ENCODE measurements at places on chromosomes 3 and 15. TPM values are rescaled to one million over a fixed set of nuclear protein-coding genes. Genes with fewer than 3 reads are reported as not detected.

The TIMP4 gene
- total RNA-seq: 0.19 TPM

The XCR1 gene
- 0.05 TPM for total RNA-seq

The IMPG2 gene
- 0.05 TPM for total RNA-seq

DNA sequence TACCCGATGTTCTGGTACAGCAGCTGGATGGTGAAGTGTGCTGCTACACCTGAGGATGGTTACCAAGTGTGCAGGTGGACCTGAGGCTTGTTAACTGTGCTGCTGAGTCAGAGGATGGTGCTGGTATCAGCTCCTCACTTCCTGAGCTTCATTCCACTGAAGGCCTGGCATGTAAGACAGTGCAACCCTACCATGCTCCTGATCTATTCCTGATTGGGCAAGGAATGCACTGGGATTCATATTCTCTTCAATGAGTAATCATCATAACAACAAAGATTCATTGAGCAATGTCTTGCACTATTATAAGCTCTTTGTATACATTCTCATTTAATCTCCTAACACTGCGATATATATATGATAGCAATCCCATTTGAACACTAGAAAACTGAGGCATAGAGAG is 62.9 kb upstream of the THSD4 start:
- DNase-seq: no peak

GRCh38 chr3:129985113-129985512 is 10.6 kb downstream of the TRH start:
- no peak for DNase-seq

GRCh38 chr3:52050571-52050970 is 5.8 kb downstream of the DUSP7 start:
- DNase-seq: no peak

- no peak for DNase-seq
These were observed 7.9 kb upstream of the CHD2 start for GRCh38 chr15:92892201-92892555.

GRCh38 chr15:41437448-41437847 is 20.6 kb downstream of the RTF1 start:
- no peak for DNase-seq

- DNase-seq: no peak
These were observed 32.0 kb downstream of the KCNMB2 start for GRCh38 chr3:178568155-178568731.

- DNase-seq: no peak
These were observed 402.6 kb upstream of the GBE1 start for GRCh38 chr3:82163907-82164520.

- DNase-seq: no peak
These were observed 141.9 kb downstream of the BBX start for GRCh38 chr3:107664614-107665013.

- DNase-seq: no peak
These were observed 7.2 kb downstream of the APBA2 start for GRCh38 chr15:28892789-28893610.

- DNase-seq: peak; percentile 83
These were observed 436 bp downstream of the ADPGK start for GRCh38 chr15:72783004-72783639.

DNA sequence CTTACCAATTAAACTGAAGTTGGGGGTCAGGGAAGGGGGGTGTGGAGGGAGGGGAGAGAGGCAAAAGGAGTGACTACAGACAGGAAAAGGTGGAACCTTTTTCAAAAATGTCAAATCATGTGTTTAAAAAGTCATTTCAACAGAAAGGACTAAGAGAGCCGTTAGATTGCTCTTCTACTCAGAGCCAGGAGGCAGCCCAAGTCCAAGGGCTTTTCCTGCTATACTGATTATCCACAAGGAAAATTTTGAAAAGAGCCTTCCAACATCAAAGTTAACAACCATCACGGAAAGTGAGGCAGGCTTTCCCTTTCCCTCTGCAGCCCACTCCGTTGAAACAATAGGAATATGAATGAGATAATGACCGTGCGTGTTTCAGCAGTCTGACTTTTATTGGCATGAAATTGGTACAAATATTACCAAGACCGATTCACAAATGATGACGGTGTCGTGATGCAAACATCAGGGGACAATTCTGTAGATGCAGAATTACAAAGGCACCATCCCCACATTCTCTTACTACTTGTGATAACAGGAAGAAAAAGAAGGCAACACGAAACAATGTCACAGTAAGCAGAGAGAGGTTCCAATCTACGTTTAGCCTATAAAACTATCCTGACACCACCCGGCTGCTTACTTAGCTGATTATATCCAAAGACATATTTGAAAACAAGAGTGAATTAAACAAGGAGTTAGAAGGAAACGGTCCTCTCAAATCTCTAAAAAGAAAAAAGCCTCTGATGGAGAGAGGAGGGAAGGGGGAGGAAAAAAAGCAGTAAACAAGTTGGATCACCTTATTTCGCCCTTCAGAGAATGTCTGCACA is 453.7 kb downstream of the FOXP1 start:
- peak; percentile 77 for DNase-seq

- DNase-seq: no peak
These were observed 742.3 kb upstream of the CBLB start for GRCh38 chr3:106611116-106611515.

GRCh38 chr3:132009241-132009640 is 25.6 kb downstream of the CPNE4 start:
- no peak for DNase-seq

GRCh38 chr3:110894574-110894973 is 177.0 kb upstream of the NECTIN3 start:
- no peak for DNase-seq

- DNase-seq: peak; percentile 86
These were observed 54.4 kb upstream of the EHHADH start for GRCh38 chr3:185308126-185308754.

- DNase-seq: peak; percentile 59
These were observed 140.4 kb upstream of the ABI3BP start for GRCh38 chr3:101133652-101134051.
